ENCODE measurements at places on chromosomes 7 and 10. TPM values are rescaled to one million over a fixed set of nuclear protein-coding genes. Genes with fewer than 3 reads are reported as not detected.

DNA sequence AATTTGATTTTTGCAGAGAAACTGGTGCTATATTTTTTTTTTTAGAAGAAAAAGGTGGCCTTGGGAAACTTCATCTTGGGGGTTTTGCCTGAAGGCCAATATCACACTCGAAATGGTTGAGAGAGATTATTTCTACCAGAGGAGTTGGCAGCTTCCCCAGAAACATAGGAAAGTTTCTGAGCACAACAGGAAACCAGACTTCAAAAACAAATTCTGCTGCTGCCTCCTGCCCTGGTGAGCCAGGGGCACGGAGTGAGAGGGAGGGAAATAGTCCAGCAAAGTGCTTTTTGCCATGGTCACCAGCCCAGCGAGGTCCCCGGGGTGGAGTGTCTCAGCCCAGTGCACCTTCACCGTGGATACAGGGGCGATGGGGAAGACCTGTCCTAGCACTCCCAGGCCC lies 61.1 kb downstream of the FOXI2 start:
- no peak for DNase-seq

The GPAM gene
- total RNA-seq: 4.2 TPM

DNA sequence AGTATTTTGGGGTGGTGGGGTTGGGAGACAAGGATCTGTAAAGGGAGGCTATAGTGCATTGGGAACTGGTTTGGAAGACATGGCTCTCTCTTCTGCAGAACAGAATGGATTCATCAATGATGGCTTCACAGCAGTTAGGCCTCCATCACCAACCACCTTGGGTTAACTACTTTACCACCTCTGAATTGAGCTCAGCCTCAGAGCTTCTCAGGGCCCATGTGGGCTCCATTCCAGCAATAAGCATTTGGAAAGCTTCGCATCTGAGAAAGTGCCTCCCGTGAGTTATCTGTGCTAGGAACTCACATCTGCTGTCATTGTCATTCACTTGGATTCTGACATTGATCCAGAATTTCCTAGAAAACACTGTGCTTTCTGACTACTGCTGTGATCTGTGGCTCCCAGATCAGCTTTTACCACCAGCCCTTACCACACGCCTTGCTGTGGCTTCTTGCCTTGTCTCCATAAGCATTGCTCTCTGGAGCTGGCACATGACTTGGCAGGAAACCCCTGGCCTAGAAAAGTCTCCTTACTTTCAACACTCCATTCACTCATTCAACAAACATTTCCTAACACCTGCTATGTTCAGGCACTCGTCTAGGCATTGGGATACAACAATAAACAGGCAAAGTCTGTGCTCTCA lies 70.7 kb upstream of the ADO start:
- DNase-seq: no peak

The DEPP1 gene
- 144 TPM for total RNA-seq

The LBX1 gene
- not detected for total RNA-seq

The BICC1 gene
- 5.1 TPM for total RNA-seq

The WASL gene
- total RNA-seq: 37.7 TPM

DNA sequence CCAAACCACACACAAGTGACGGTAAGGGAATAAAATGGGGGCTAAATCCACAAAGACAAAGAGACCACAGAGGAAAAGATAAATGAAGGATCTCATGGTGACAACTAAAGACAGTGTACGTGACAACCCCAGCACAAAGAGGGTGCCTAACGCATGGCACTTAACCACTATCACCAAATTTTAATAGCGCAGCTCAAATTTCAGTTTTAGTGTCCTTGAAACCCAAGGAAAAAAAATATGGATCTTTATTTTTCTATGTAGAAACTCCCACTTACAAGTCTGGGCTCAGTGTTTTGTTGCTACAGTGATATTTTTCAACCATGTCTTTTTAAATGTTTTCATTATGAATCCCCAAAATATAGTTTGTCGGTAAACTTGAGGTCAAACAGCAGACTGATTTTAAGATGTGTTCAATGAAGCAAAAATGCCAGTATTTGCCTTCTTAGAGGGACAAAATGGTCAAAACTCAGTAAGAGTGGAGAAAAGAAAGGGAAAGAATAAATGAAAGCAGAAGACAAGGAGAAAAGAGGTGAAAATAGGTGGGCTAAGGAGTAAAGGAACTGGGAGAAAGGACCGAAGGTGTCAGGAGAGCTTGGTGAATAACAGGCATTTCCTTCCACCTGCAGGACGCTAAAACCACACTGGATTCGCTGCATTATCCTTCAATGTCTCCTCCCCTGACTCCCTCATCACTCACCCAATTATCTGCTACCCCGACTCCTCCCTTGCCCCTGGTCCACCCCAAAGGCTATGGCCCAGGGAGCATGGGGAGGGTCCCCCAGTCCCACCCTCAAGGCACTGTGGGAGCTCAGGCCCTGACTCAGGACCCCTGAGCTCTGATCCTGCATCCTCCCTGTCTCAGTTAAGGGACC lies 3.5 kb downstream of the ASB13 start:
- DNase-seq: no peak

The AS3MT gene
- 8.4 TPM for total RNA-seq

The PNLIP gene
- total RNA-seq: not detected

- DNase-seq: no peak
Observed at GRCh38 chr7:132871419-132871818, 210.5 kb downstream of the CHCHD3 start.

- DNase-seq: no peak
Observed at GRCh38 chr10:121822180-121822579, 105.7 kb downstream of the ATE1 start.

The ICA1 gene
- 49.1 TPM for total RNA-seq

- DNase-seq: no peak
Observed at GRCh38 chr10:125104559-125104958, 55.8 kb downstream of the CTBP2 start.

GRCh38 chr10:72759584-72759983 lies 67.6 kb downstream of the MCU start:
- no peak for DNase-seq

DNA sequence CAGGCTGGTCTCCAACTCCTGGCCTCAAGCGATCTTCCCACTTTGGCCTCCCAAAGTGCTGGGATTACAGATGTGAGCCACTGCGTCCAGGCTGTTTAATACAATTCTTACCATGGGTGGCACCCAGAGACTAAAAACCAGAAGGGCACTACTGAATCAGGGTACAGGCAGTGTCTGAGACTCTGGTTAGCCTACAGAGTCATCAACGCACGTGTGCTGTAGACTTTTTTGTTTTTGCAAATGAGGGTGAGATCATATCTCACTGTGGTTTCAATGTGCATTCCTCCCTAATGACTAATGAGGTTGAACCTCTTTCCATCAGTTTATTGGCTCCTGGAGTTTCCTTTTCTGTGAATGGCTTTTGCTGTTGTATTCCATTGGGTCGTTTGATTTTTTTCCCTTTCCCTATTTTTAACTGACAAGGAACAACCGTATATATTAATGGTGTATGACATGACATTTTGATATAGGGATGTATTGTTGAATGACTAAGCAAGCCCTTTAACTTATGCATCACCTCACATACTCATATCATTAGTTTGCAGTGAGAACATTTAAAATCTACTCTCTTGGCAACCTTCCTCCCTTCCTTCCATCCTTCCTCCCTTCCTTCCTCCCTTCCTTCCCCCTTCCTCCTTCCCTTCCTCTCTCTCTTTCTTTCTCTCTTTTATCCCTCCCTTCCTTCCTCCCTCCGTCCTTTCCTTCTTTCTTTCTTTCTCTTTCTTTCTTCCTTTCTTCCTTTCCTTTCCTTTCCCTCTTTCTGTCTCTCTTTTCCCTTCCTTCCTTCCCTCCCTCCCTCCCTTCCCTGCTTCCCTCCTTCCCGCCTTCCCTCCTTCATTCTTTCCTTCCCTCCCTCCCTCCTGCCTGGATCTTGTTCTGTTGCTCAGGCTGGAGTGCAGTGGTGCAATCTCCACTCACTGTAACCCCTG lies 9.3 kb upstream of the TMEM270 start:
- DNase-seq: no peak

The DLX5 gene
- 0.64 TPM for total RNA-seq

- no peak for DNase-seq
Observed at GRCh38 chr10:6148251-6148701, 54.5 kb upstream of the PFKFB3 start.

The ITIH5 gene
- total RNA-seq: 13.5 TPM

GRCh38 chr7:69203871-69204270 lies 394.4 kb upstream of the AUTS2 start:
- no peak for DNase-seq

The KIAA1549 gene
- total RNA-seq: 3.7 TPM

- no peak for DNase-seq
Observed at GRCh38 chr10:36385693-36386092, 739.7 kb upstream of the ANKRD30A start.

- no peak for DNase-seq
Observed at GRCh38 chr10:3579845-3580244, 205.2 kb downstream of the KLF6 start.

DNA sequence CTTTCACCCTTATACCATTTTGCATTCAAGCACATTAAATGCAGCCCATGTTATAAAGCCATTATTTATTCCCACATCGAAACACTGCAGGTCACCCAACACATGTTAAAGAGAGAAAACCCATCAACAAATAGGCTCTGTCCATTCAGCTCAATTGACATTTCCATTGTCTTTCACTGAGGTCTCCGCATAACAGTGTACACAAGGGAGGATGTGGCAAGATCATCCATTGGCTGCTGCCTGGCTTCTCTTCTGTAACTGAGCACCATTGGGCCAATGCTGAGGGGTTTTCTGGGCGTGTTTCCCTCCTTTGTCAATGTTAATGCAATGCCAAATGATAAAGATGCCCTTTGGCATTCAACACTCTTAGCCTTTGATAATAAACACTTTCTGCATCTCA lies 278.1 kb upstream of the SP4 start:
- no peak for DNase-seq

DNA sequence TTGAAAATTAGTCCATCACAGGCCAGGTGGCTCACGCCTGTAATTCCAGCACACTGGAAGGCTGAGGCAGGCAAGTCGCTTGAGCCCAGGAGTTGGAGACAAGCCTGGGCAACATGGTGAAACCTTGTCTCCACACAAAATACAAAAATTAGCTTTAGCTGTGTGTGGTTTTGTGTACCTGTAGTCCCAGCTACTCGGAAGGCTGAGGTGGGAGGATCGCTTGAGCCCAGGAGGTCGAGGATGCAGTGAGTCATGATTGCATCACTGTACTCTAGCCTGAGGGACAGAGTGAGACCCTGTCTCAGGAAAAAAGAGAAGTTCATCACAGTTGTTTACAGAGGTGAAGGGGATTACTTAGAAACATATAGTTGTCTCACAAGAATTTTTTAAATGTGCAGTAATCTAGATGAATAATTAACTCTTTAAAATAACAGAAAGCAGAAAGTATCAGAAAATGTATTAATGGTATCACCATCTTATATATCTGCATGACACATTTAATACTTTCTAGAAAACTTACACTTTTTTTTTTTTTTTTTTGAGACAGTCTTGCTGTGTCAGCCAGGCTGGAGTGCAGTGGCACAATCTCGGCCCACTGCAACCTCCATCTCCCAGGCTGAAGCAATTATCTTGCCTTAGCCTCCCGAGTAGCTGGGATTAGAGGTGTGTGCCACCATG lies 8.9 kb downstream of the LCOR start:
- no peak for DNase-seq

The ZNF503 gene
- total RNA-seq: 23.9 TPM

DNA sequence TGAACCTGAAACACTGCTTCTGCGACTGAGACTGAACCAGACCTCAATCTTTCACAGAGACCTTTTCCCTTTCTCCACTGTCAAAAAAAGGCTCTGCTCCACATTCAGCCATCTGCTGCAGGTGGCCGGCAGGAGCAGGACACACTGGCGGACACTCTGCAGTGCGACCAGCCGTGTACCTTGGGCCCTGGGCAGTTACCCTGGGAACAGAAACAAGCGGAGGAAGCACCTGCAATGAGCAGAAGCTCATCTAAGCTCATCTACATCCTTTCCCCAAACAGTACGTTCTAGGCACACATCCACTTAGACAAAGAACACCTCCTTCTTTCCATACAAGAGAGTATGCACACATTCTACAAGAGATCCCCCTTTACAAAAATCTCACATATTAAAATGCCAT lies 22.8 kb downstream of the VOPP1 start:
- DNase-seq: no peak

DNA sequence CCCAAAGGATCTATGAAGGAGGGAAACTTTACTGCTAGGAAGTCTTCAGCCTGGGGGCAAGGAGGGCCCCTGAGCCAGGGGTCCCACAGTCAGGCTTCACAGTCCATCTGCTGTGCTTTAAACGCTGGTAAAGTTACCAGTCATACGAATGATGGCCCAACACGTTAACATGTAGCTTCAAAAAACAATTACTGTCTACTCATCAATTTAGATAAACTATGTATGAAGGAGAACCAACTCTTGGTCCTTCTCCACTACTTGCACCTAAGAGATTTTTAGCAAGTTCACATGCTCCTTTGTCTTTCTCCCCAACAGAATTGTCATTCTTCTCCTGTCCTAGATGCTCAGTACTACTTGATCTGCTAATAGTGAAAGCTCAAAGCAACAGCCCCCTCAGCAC lies 16.6 kb downstream of the JCAD start:
- no peak for DNase-seq

DNA sequence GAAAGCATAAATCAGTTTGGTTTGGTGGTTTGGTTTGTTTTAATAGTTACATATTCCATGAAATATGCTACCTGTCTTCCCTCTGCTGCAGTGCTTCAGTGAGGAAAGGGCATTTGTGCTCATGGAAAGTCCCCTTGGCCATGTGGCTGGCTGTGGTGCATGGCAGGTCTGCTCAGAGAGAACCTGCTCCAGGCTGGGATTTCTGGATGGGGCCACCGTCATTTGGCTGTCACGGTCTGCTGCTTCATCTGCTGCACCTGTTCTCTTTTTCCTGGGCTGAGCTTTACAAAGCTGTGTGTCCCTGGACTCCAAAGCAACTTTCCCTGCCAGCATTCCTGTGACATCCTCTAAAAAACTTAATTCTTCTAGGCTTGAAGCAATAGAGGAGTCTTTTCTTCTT lies 8.9 kb downstream of the CDK14 start:
- no peak for DNase-seq

The JAKMIP3 gene
- total RNA-seq: 2.6 TPM

The H2BK1 gene
- 3.0 TPM for total RNA-seq

The AGBL3 gene
- 1.4 TPM for total RNA-seq

The GPR15LG gene
- total RNA-seq: not detected

- no peak for DNase-seq
Observed at GRCh38 chr10:80894311-80894791, 356.6 kb downstream of the SH2D4B start.

- DNase-seq: no peak
Observed at GRCh38 chr10:63671317-63671937, 150.2 kb downstream of the REEP3 start.

DNA sequence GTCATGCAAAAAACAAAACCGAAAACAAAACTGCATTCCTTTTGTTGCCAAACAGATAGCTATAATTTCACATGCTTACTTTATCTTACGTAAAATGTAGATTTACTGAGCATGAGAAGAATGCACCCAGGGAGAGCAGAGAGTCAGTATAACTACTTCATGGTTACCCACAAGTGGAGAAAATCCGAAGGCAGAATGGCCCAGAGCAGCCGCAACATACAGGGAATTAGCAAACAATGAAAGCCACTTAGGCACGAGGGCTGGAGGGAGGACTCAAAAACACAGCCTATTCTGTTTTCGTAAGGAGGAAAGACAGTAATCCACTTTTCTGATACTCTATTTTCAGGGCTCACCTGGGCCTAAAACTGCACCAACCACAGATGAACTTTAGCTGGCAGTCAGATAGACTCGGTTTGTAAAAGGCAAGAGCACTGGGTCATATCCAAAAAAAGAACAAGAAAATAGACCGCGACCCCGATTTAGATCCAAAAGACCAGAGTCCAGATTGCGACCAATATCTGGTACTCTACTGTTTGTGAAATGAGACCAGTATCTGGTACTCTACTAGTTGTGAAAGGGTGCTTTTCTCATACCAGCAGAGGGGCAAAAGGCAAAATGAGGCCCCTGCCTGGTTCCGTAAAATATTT lies 1.3 kb downstream of the ITPRIP start:
- DNase-seq: no peak

The GTF2I gene
- total RNA-seq: 149 TPM

The SPDYE18 gene
- 4.1 TPM for total RNA-seq
